ENCODE measurements at places on chromosomes 11 and 22. TPM values are rescaled to one million over a fixed set of nuclear protein-coding genes. Genes with fewer than 3 reads are reported as not detected.

DNA sequence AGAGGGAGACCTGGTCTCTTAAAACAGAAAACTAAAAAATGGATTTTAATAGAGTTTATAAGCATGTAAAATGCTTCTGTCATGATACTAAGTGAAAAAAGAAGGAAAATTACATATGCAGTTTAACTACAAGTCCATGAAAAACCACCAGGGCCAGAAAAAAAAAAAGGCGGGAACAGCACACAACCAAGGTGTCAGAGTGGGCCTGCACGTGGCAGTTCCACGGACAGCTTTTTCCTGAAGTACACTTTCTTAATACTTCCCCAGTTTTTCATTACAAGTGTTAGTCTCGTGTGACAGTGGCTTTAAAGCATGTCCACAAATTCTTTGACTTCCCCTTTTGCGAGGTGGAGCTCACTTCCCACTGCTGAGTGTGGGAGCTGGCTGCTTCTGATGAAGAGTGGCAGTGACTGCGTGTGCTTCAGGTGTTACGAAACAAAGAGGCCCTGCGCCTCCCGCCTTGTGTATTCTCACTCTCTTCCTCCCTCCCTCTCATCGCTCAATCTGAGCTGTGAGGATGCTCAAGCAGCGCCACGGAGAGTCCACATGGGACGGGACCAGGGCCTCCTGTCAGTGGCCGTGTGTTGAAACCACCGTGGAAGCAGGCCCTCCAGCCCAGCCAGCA, 16.4 kb downstream of the PPM1F start:
- no peak for DNase-seq

DNA sequence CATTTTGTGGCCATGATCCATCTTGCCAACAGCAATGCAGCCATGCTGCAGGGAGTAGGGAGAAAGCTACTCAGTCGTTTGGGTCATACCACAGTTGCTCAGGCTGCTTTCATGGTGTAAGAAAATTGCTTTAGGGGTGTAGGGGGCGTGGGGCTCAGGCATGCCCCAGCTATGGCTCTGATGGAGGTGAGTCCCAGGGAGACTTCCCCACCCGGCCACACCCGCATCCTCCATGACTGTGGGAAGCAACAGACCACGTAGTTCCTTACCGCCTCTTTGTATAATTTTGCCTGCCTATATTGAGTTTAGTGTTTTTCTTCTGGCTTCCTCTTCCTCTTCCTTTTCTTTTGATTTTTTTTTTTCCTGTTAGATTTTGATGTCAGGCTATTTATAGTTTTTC, 58.8 kb downstream of the SPECC1L start:
- no peak for DNase-seq

GRCh38 chr11:61384271-61385242, 7.8 kb upstream of the TMEM216 start:
- peak; percentile 50 for DNase-seq

DNA sequence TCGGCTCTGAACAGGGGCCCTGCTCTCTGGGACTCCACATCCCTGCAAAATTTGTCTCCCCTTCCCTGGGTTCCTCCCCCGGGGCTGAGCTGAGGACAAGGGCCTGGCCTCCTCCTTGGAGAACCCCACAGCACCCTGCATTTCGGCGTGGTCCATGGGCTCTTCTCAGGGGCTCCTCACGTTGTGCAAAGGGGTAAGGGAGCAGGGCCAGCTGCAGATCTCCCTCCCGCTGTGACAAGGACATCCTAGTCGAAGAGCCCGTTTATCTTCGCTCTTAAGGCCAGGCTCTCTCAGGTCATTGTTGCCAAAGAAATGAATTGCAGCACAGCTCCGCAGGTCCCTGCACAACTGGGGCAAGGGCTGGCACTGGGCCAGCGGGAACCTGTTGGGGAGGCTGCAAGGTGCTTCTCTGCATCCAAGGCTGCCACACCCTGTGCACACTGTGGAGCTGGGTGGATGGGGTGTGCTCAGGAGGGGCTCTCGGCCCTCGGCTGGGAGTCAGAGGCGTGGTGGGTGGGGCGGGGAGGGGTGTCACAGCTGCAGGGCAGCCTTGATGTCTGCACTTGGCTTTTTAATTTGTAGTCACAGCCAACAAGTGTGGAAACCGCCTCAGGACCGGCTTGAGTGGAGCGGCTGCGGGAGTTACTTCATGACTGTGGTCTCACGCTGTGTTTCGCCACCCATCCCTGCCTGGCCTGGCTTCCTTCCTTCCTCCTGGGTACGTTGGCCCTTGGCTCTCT, 26.6 kb upstream of the SEPTIN5 start:
- DNase-seq, result no peak

The KCNE3 gene
- 1.9 TPM for total RNA-seq

DNA sequence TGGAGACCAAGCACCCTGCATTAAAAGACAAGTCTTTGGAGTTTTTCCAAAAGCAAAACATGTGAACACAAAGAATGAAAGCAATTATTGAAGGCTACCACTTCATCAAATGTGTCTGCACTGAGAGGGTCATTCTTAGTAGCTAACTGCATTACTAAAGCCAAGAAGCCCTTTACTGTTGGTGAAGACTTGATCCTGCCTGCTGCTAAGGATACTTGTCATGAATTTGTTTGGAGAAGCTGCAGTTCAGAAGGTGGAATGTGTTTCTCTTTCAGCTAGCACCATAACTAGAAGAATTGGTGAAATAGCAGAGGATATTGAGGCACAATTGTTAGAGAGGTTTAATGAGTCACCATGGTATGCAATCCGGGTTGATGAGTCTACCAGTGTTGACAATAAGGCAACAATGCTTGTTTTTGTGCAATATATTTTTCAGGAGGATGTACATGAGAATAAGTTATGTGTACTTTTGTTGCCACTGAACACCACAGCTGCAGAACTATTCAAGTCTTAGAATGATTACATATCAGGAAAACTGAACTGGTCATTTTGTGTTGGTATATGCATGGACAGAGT, 457.3 kb upstream of the ISX start:
- DNase-seq, result peak; percentile 39

DNA sequence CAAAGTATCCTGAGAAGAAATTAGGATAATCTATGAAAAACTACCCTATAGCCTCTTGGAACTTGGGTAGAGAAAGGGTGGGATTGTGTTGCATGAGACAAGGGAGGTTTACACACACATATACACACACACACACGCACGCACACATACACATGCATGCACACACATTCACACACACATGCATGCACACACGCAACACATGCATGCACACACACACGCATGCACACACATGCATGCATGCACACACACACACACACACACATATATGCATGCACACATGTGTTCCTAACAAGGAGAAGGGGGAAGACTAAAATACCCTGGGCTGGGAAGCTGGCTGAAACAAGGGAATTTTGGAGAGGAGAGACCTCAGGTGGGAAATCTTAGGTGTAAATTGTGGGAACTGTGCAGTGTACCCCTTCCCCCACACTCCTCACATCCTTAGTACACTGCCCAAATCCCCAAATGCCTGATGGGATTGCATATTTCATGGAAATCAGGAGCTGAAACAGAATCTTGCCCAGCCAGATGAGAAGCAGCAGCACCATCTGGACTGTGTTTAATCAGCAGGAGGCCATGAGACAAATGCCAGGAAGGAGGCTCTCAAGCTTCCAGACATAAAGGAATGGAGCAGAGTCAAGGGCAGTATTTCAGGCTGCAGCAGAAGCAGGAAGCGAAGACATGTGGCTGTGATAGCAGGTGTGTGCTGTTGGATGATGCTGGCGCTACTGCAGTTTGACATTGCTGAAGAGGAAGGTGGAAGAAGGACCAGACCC, 14.6 kb upstream of the POLD3 start:
- no peak for DNase-seq

The METTL15 gene
- 14.0 TPM for total RNA-seq

GRCh38 chr11:58006940-58007339, 16.7 kb upstream of the OR9Q1 start:
- DNase-seq, result peak; percentile 82

DNA sequence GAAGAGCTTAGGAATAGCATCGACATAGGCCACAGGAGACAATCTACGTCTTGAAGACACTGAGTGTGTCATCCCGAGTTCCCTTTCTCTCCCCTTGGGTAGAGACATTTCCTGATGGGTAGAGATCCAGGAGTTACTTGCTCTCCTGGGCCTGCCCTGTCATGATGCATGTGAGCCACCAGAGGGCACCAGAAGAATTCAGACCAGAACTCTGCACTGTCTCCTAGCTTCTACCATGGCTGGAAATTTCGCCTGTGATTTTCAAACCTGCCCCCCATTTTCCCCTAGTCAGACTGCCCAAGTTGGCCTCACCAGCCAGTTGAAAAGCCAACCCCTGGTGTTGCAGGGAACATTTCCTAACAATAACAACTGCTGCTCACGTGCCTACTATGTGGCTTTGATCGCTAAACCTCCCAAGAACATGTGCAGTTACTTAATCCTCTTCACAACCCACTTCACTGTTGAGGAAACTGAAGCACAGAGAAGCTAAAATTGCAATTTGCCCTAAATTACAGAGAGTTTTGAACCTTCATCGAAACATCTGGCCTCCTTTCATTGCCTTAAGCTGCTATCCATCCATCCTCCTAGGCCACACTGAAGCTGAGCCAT, 47.2 kb downstream of the C11orf58 start:
- DNase-seq, result peak; percentile 59

GRCh38 chr11:128599729-128600128, 12.4 kb upstream of the ETS1 start:
- peak; percentile 24 for DNase-seq

The DAGLA gene
- total RNA-seq, result 0.78 TPM

GRCh38 chr11:79026803-79027445, 413.9 kb downstream of the TENM4 start:
- DNase-seq, result peak; percentile 91

The APOA5 gene
- total RNA-seq, result not detected

DNA sequence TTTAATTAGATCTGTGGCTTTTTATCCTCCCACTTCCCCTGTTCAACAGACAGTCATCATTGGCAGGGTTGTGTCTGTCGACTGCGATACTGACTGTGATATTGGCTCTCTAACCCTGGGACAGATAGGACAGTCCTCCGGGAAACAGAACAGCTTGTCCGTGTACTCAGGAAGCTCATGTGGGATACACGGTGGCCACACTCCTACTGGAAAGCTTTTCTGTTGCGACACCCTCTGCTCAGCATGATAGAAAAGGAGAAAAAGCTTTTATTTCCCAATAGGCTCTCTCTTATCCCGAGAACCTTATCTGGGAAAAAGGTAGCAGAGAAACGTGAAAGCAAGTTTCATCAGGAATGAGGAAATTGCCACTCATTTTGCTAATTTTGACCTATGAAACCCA, 60.4 kb upstream of the HSPA8 start:
- DNase-seq, result peak; percentile 70

GRCh38 chr11:121439337-121439736, 12.8 kb upstream of the SORL1 start:
- no peak for DNase-seq

DNA sequence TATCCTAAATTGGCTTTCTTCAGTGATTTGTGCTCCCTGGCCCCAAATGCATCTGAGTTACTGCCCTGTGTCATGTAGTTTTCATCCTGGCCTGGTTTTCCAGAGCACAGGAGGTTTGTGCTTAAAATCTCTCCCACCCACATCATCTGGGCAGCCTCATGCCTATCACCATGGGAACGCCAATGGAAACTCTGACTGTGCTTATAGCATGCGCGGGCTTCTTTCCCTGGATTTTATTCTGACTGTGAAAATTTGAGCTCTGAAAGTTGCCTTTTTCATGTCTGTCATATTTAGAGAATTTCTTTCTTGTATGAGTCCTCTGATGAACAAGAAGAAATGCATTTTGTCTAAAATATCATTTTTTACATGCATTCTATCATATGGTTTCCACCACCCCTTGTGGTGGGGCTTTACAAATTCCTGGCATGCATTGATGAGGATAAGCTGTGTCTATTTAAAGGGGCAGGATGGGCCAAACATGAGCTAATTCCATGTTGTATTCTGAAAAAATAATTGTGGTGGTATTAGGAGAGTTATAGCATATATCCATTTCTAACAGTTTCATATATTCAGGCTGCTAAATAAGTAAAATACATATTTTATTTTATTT, 55.1 kb downstream of the IRAG1 start:
- DNase-seq, result no peak

GRCh38 chr11:61769169-61769920, 16.9 kb downstream of the MYRF start:
- DNase-seq, result no peak

DNA sequence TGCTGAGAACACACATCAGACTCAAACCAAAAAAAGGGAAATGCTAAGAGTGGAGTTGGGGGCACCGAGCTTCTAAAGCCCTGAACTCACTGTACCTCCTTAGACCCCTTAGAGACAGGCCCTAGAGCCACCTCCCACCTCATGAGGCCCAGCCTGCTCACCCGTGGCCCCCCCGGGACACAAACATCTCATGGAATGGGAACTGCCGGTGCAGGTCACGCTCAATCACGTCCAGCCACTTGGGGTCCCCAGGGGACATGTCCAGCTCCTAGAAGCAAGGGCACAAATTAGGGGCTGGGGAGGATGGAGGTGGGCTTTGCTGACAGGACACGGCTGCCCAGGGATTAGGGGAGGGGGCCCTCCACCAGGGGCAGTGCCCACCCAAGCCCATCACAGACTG, 6.3 kb upstream of the CASTOR1 start:
- DNase-seq, result no peak

The SPI1 gene
- total RNA-seq, result not detected

DNA sequence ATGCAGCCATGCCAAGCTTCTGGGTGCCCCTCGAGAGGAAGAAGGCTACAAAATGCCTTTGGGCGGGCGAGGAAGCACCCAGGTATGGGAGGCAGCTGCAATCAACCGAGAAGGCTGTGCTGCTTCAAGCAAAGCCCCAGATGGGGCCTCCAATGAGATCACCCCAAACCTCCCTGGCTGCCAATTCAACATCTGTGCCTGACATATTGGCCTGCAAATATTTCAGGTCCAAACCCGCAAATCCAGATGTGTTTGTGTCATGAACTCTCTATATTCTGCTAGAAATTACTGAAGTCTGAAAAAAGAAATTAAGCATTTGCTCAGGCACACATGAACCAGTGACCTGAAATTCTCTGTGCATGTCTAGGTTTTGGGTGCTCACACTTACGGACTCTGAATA, 78.8 kb upstream of the RCN1 start:
- no peak for DNase-seq

DNA sequence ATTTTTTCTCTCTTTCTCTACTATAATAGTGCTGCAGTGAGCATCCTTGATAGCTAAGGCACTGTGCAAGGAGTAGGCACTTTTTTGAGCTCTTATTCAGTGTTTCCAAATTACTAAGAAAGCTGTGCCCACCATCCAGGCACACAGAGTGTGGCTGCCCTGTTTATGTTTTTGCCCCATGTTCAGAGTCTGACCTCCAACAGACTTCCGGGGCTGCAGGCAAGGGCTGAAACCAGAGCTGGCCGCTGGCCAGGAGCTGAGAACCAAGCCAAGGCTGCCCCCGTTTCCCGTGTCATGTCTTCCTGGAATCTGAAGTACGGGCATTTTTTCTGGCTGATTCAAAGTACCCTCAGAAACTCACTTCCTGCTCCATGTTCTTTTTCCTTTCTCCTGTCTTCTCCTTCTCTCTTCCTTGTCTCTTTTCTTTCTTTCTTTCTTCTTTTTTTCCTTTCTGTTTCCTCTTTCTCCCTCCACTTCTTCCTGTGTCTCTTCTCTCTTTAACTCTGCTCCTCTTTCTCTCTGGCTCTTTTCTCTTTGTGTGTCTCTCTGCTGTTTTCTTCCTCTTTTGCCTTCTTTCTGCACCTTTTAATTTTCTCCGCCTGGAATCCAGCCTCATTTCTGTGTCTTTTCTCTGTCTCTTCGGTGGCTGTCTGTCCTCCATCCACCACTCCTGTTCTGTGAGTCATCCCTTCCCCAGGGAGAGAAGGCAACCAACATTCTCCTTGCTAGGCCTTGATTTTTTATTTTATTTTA, 17.0 kb upstream of the KCTD14 start:
- peak; percentile 93 for DNase-seq

- DNase-seq, result no peak
These were observed 220.3 kb downstream of the ADAMTS15 start for GRCh38 chr11:130668751-130669150.
